ENCODE measurements at places on chromosomes 16 and 17.

DNA sequence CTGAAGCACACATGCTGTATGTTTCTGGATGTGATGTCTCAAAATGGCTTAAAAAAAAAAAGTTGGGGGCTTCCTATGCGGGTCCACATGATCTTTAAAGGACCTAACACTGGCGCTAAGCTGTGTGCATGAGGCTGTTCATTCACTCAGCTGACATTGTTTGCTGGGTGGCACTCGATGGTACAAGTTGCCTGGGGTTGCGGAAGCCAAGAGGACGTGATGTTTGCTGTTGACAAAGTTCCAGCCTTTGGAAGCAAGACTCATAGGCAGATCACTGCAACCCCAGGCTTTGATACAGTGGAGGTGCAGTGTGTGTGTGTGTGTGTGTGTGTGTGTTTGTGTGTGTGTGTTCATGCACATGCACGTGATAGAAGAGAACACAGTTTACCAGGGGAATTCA, 29.5 kb upstream of the DNAI2 start:
- DNase-seq: no peak

GRCh38 chr17:78317794-78318400, 42.0 kb downstream of the SOCS3 start:
- no peak for DNase-seq

- DNase-seq: no peak
Observed at GRCh38 chr17:202501-202951, 21.1 kb upstream of the DOC2B start.

GRCh38 chr17:36949461-36949927, 740 bp downstream of the AATF start:
- DNase-seq: no peak

- no peak for DNase-seq
Observed at GRCh38 chr17:65759532-65759931, 198.1 kb upstream of the AXIN2 start.

- DNase-seq: no peak
Observed at GRCh38 chr16:84594725-84595038, 23.2 kb downstream of the COTL1 start.

- DNase-seq: no peak
Observed at GRCh38 chr16:83128041-83128440, 501.3 kb downstream of the CDH13 start.

DNA sequence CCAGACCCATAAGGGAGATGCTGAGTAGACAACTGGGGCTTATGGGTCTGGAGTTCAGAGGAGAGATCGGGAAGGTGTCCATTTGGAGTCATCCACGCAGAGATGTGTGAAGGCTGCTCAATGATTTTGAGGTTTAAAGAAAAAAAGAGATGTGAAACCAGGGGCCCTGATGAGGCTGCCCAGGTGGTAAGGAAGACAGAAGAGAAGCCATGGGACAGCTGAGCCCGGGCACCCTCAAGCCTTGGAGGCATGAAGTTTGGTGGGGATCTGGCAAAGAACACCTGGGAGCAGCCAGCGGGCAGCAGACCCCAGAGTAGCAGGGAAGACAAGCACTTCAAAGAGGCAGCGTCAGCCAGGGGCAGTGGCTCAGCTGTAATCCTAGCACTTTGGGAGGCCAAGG, 20.8 kb upstream of the MYO15B start:
- no peak for DNase-seq

GRCh38 chr16:66099306-66099705, 267.2 kb upstream of the CDH5 start:
- no peak for DNase-seq

DNA sequence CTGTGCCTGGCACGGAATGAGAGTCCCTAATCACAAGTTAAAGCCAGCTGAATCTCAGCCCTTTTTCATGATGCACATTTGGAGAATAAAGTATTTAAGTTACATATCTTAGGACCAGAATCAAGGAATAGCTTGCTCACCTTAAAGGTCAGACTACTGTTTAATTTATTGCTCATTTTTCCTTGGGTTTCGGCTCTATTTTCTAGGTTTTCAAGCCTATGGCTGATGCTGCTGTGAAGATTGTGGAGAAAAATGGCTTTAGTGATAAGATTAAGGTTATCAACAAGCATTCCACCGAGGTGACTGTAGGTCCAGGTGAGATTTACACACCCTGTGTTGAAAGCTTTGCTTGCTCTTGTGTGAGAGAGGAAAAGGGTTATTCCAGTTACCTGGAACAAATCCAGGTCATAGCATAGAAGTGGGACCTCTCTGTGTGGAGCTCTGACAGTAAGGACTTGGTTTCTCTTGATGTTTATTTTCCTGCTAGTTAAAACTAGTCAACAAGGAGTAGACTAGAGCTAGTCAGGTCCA, 18.1 kb downstream of the PRMT7 start:
- DNase-seq: no peak

- DNase-seq: peak; percentile 18
Observed at GRCh38 chr16:53094013-53094630, 39.3 kb downstream of the CHD9 start.

- DNase-seq: no peak
Observed at GRCh38 chr17:79951361-79952264, 84.1 kb downstream of the TBC1D16 start.

Data from memory B cell (primary cell).